ENCODE measurements at places on chromosomes 2 and 18.

- DNase-seq, result no peak
These were observed 8.0 kb upstream of the TMEM177 start for GRCh38 chr2:119671016-119671415.

- DNase-seq, result no peak
These were observed 60.6 kb downstream of the PTPN4 start for GRCh38 chr2:119820275-119820674.

DNA sequence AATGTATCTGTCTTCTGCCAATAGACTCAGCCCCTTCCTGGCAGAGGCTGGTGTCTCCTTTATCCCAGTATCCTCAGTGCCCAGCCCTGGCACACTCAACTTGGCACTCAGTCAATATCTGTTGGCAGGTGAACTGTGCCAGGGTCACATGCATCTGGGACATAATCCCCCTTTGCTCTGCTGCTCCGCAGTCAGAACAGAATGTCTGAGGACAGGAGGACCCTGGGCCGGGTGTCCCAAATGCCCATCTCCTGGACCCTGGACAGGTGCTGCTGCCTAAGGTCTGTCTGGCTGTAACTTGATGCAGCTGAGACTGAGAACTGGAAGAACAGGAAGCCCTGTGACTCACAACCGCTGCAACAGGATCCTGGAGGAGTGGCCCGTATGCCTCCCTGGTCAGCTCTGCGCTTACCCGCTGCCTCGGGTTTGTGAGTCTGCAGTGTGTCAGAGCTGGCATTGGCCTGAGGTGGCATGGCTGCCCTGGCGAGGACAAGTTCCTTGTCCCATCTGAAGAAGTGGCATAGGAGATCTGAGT is 11.4 kb downstream of the HK2 start:
- DNase-seq, result peak; percentile 42

DNA sequence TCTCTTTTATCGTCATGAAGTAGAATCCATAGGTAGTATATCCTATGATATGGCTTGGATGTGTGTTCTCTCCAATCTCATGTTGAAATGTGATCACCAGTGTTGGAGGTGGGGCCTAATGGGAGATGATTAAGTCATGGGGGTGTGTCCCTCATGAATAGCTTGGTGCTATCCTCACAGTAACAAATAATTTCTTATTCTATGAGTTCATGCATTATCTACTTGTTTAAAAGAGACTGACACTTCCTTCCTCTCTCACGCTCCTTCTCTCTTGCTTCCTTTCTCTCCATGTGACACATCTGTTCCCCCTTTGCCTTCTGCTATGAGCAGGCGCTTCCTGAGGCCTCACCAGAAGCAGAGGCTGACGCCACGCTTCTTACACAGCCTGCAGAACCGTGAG is 165.6 kb downstream of the MREG start:
- no peak for DNase-seq

- DNase-seq, result no peak
These were observed 910.4 kb upstream of the GYPC start for GRCh38 chr2:125745514-125745913.

GRCh38 chr2:113072584-113072983 is 4.8 kb downstream of the IL1F10 start:
- DNase-seq, result no peak

GRCh38 chr2:26560892-26561291 is 80.3 kb downstream of the CIB4 start:
- DNase-seq, result no peak

DNA sequence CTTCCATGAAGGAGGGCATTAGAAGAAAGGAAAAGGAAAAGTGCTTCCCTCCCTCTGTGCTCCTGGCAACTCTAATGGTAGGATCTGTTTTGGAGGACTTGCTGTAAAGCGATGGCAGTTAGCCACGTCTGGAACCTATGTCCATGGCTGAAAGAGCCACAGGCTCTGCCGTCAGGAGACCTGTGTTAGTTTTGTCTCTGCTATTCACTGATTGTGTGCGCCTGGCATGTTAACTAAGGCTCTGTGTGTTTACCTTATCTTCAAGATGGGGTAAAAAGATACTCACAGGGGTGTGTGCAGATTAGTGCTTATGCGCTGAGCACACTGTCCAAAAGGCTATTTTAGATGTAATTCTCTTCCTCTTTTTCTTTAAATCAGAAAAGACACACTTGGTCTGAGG is 109.8 kb upstream of the LTBP1 start:
- DNase-seq, result no peak

DNA sequence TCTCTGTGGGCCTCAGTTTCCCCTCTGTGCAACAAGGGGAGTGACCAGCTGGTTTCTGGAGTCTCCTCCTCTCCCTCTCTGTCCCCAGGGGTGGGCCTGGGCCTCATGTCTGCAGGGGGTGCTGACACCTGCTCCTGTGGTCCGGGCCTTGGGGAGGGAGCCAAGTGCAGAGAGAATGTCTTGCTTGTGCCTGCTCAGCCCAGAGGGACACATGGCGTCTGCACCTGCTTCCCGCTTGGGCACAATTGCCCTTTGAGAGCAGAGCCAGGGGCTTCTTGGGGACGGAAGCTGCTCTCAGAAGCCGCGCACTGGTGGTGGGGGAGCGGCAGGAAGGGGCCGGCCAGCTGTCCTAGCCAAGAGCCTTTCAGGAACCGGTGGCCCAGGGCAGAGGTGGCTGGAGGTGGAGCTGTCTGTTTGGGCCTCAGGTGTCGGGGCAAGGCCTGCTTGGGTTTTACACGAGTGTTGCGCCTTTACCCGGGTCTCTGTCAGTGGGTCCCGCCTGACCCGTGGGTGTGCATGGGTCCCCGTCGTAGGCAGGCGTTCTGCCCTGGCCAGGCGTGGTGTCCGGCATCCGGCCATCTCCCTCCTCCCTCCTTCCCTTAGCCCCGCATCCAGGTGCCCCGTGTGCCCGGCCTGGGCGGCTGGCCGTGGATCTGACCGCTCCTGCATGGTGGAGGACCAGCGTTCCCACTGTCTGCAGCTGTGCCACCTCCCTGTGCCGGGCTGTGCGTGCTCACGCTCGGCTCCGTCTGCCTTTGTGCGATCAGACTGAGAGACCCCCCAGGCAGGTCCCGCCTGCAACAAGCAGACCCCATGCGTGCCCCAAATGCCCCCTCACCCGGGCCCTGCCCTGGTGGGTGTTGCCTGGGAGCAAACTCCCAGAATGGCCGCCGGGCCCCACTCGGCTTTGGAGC is 4.0 kb downstream of the NEU4 start:
- no peak for DNase-seq

DNA sequence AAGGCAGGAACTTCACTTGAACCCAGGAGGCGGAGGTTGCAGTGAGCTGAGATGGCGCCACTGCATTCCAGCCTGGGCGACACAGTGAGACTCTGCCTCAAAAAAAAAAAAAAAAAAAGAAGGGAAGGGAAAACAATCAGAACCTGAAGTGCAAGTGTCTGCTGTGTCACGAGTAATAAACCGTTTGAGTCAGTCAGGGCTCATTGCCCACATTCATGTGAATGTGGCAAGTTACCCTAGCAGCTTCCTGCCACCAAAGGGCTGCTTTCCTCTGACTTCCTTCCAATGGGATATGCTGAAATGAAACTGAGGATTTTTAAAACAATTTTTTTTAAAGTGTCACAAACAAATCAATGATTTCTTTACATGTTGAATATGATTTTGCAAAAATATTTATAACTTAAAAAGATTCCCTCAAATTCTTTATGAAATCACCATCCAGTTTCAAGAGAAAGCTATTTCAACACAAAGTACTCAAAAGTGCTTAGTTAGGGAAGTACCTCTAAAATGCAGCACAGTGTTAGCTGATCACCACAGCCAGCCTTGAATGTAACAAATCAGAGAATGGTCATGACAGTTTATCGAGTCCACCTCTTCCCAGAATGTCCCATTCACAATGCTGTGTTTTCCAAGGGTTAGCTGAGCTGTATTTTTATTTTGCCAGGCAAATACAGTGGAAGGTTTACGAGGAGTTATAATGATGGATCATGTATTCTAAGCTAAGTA is 36.4 kb downstream of the WDSUB1 start:
- DNase-seq, result peak; percentile 5

DNA sequence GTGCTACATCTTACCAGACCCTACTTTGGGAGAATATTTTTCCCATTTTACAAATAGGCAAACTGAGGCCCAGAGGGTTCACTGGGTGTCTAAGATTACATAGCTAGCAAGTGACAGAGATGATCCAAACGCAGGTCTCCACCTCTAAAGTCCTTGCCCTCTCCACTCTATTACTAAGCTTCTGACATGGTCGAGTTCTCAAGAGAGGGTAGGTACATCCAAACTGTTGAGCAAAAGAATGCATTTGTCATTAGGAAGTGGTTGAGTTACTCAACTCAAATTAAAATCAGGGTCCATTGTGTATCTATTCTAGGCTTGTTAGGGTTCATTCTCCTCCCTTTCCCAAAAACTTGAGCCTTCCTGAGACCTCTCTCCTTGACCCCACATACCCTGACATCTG is 680.6 kb upstream of the FANCL start:
- no peak for DNase-seq

DNA sequence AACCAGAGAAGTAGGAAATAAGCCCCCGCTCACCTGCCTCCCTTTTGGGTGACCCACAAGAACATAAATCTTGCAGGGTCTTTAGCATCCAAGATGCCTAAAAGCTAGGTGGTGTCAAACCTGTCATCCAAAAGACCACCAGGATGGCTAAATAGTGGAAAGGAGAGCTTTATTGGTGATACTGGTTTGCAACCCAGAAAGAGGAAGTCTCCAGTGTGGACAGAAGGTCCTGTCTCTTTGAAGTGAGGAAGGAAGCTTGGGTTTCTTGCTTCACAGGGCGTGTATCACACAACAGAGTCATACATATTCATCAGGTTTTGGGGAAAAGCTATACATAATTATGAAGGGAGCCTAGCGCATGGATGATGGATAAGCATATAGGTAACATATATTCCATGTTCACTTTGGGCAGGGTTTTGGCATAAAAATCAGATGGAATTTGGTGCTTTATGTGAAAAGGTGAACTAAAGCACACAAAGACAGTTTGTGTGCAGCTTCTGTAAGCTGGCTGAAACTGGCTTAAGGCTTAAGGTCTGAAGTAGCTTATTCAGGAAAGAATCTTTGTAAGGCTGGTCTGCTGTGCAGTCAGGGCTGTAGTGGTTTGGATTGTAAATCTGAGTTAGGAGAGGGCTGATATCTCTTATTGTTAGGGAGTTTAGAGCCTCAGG is 102.2 kb upstream of the MSH2 start:
- DNase-seq, result no peak

DNA sequence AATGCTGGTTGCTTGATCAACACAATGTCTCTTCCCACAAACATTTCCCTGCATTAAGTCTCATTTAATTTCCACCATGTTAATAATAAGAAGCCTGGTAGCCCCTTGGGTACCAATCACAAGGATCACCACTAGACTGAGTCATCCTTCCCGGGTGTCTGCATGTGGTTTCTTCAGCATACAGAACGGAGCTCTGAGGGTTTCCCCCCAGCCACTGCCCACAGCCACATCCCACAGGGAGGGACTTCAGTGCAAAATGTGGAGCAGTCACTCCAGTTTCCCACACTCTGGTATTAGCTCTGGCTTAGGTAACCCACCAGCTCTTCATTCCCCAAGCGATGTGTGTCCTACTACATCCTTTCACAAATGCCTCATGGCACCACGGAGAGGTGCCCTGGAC is 42.7 kb upstream of the POLE4 start:
- DNase-seq, result peak; percentile 65

DNA sequence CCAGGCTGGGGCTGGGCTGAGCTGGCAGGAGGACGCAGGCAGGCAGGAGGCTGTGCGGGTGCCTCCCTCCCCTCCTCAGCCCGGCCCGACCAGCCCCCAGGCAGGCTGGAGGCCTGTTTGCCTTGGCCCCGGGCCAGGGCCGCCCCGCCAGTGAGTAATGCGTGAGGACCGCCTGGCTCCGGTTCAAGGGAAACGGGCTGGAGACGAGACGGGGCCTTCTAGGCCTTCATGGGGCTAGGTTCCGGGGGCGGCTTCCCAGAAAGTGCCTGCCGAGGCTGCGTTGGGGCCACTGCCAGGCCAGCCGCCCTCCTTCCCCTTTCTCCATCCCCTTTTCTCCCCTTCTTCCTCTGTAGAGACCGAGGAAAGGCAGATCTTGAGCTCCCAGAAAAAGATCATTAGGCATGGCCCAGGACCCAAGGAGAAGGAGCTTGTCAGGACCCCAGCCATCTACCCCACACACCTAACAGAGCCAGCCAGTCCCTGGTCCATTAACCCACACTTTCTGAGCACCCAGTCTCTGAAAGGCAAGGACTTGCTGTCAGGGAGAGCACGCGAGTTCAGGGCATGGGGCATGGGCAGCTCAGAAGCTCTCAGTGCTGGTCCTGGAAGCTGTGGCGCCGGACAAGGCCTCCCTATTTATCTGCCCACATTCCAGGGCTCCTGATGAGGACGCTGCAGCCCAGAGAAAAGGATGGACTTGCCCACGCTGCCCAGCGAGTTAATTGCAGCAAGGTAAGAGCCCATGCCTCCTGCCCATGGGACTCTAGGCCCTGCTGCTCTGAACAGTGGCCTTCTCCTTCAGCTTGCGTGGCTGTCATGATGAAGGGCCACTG is 48.5 kb downstream of the SMAD7 start:
- DNase-seq, result no peak

DNA sequence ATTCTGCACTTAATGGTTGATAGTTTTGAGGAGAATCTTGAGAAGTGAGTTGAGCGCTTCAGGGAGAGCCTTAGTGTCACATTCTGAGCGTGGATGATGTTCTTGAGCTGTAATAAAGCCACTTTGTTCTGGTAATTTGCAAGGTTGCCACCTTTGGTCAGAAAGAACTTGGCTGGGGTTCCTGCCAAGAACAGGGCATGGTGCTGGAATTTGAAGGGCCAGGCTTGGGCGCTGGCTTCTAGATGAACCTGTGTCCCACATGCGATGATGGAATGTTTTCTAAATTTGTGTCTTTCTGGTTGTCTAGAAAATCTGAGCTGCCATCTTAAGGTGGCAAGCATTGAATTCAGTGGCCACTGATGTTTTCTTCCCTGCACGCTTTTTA is 124.1 kb upstream of the EML6 start:
- DNase-seq, result no peak

DNA sequence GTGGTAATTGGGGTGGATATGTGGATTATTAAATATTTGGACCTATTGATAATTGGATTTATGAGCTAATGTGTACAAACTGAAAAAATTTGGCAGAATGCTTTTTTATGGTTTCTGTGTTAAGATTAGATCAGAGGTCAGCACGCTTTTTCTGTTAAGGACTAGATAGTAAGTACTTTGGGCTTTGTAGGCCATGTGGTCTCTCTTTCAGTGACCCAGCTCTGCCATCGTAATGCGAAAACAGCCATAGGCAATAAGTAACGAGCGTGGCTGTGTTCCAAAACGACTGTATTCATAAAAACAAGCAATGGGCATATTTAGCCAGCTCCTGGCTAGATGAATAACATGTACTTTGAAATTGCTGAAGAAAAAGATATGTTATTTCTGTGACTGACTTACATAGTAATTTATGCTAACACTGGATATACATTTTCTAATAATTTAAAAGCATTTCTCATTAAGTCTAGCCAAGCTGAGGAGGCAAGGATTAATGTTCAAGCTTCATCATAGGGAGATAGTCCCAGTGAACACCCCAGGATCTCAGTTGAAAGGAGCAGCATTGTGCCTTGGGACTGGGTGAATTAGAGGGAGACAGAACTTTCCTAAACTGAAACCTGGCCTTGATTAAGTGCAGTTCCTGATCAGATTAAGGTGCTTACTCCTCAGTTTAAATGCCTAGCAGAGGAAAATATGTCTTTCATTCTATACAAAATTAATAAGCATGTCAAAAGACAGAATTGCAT is 20.0 kb downstream of the CCDC138 start:
- no peak for DNase-seq
